WTC11 (cell line): ENCODE measurements at places on chromosomes 1 and 21. TPM values are rescaled to one million over a fixed set of nuclear protein-coding genes. Genes with fewer than 3 reads are reported as not detected.

The CSF3R gene
- total RNA-seq, result 0.09 to 0.30 TPM (median 0.26 TPM) in 3 replicates

The ADAR gene
- total RNA-seq, result 208 to 221 TPM (median 215 TPM) in 3 replicates

The REN gene
- not detected in 3 replicates for total RNA-seq

The OR2AJ1 gene
- not detected in 3 replicates for total RNA-seq

The IGSF9 gene
- total RNA-seq, result 16.4 to 19.4 TPM (median 18.8 TPM) in 3 replicates

The SAMSN1 gene
- 1.0 to 1.3 TPM (median 1.2 TPM) in 3 replicates for total RNA-seq

The UAP1 gene
- 31.1 to 31.7 TPM (median 31.6 TPM) in 3 replicates for total RNA-seq

The SH3BGR gene
- 3.2 to 4.8 TPM (median 4.0 TPM) in 3 replicates for total RNA-seq

The RAB42 gene
- total RNA-seq, result 8.9 to 12.6 TPM (median 10.1 TPM) in 3 replicates

The ADAMTS1 gene
- total RNA-seq, result 16.9 to 35.6 TPM (median 20.4 TPM) in 3 replicates

The RABGAP1L gene
- 76.9 to 126 TPM (median 116 TPM) in 3 replicates for total RNA-seq

The TCHHL1 gene
- not detected in 3 replicates for total RNA-seq

The PAX7 gene
- total RNA-seq, result 0.24 to 0.73 TPM (median 0.37 TPM) in 3 replicates

The GOLT1A gene
- total RNA-seq, result 6.5 to 6.7 TPM (median 6.6 TPM) in 3 replicates

The HRNR gene
- total RNA-seq, result not detected in 3 replicates

The DISP1 gene
- total RNA-seq, result 2.8 to 4.8 TPM (median 4.6 TPM) in 3 replicates

The PCP4 gene
- total RNA-seq, result 1.4 to 2.1 TPM (median 1.6 TPM) in 3 replicates

The LIN28A gene
- total RNA-seq, result 1,150 to 1,251 TPM (median 1,185 TPM) in 3 replicates

The ELF3 gene
- 13.7 to 15.0 TPM (median 14.4 TPM) in 3 replicates for total RNA-seq

The KIAA0040 gene
- total RNA-seq, result 8.8 to 15.0 TPM (median 11.9 TPM) in 3 replicates

The POGZ gene
- 88.1 to 107 TPM (median 105 TPM) in 3 replicates for total RNA-seq

The CCDC181 gene
- total RNA-seq, result 1.5 to 3.3 TPM (median 2.8 TPM) in 3 replicates

The FALEC gene
- 0.71 to 1.2 TPM (median 1.0 TPM) in 3 replicates for total RNA-seq

The SLC30A2 gene
- total RNA-seq, result 0.15 to 0.41 TPM (median 0.41 TPM) in 3 replicates

The FAM110D gene
- total RNA-seq, result 0.37 to 0.55 TPM (median 0.53 TPM) in 3 replicates
